ENCODE measurements at places on chromosomes 16 and 17. TPM values are rescaled to one million over a fixed set of nuclear protein-coding genes. Genes with fewer than 3 reads are reported as not detected.

The EFCAB13 gene
- total RNA-seq = 0.05 TPM

- DNase-seq = no peak
Observed at GRCh38 chr17:15368600-15368999, 27.2 kb upstream of the TEKT3 start.

DNA sequence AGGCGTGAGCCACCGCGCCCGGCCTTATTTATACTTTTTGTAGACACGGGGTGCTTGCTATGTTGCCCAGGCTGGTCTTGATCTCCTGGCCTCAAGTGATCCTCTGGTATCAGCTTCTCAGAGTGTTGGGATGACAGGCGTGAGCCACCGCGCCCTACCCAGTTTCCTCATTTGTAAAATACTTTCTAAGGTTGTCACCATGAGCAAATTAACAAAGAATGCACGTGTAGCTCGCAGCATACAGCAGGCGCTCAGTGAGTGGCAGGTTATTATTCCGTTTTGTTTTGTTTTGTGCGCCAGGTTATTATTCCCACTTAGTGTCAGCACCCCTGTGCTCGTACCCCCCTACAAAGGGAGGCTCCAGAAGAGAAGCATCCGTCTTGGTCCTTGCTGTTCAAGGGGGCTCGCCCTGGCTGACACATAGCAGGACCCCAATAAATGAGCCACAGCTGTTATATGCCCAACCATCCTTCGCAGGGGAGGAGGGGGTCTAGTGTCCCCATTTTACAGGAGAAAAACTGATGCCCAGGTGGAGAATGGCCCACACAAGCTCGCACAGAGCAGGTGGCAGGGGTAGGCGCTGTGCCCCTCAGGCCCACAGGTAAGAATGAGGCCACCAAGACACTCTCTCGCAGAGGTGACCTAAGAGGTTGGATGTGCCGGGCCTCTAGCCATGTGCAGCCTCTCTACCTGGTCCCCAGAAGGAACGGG lies 686 bp upstream of the MIEF2 start:
- peak; percentile 21 for DNase-seq

DNA sequence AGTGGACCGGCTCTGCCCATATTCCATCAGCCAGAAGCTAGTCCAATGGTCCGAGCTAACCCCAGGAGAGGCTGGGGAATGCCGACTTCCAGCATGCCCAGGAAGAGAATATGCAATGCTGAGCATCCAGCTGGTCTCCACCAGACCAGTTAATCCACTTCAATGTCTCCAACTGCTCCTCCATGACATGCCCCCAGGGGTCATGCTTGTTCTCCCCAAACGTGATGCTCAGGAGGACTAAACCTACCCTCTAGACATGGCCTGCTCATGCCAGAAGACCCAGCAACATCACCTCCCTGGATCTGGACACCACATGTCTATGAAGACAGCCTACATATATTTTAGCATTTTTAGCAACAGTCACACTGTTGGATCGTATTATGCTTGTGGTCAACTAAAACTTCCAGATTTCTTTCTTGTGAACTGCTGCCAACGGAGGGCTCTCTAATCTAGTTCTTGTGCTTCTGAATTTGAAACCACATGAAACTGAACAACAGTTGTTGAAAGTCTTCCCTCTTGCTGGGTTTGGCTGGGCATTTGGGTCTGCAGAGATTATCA lies 245.1 kb downstream of the SOX9 start:
- DNase-seq = no peak

The TMEM114 gene
- total RNA-seq = not detected

All from MG63 (cell line).